ENCODE measurements at places on chromosomes 1 and 21. TPM values are rescaled to one million over a fixed set of nuclear protein-coding genes. Genes with fewer than 3 reads are reported as not detected.

NLRP3 gene
- total RNA-seq, result under 0.01 TPM

LRRC7 gene
- total RNA-seq, result not detected

ABCG1 gene
- total RNA-seq, result 0.08 TPM

PAQR6 gene
- total RNA-seq, result not detected

IGSF5 gene
- not detected for total RNA-seq

RASSF5 gene
- total RNA-seq, result 4.1 TPM

LMX1A gene
- not detected for total RNA-seq

CFAP107 gene
- not detected for total RNA-seq

PROK1 gene
- not detected for total RNA-seq

GRCh38 chr1:89552471-89553081, 27.9 kb downstream of the LRRC8B start:
- DNase-seq, result peak; percentile 14

DNA sequence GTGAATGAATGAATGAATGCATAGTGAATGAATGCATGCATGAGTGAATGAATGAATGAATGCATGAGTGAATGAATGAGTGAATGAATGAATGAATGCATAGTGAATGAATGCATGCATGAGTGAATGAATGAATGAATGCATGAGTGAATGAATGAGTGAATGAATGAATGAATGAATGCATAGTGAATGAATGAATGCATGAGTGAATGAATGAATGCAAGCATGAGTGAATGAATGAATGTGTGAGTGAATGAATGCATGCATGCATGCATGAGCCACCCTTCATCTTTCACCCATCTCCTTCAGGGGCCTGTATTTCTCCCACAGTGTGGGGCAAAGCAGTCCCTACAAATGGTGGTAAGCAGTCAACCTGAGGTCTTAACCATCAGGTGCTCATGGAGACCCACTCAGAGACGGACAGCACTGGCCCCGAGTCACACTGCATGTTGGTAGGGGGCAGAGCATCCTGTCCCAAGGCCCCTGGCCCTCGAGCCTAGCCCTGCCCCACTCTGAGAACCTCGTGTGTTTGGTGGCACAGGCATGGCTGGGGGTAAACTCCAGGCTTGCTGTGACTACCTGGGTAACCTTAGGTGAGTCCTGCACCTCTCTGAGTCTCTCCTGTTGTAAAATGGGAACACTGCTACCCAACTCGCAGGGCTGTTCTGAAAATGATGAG, 28.0 kb upstream of the PAX7 start:
- no peak for DNase-seq

DNA sequence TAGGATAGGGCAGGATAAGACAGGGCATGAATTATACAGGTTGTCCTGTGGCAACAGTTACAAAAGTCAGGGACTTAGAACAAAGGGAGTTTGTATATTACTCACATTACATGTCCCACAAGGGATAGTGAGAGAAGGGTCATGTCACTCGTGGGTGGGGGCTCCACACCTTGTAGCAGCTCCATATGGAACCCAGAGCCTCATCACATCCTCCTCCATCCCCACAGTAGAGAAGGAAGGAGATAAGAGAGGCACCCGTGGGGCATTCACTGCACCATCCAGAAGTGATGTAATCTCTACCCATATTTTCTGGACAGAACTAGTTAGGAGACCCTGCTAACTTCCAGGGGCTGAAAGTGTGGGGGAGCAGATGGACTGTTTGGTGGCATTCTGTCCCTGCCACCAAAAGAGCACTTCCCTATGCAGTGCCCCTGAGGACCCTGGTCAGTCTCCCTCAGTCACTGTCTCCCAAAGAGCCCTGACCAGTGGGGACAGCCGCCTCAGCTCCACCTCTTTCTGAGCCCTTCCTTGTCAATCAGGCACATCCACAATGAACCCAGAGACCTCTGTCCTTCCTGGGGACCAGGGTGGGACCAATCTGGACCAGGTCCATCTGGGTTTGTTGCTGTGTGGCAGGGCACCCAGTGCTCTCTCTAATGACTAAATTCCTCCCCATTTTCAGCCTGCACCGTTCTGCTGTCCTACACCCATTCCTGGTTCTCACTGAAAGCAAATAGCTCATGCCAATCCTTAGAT, 154.8 kb upstream of the ETV3 start:
- no peak for DNase-seq

DNA sequence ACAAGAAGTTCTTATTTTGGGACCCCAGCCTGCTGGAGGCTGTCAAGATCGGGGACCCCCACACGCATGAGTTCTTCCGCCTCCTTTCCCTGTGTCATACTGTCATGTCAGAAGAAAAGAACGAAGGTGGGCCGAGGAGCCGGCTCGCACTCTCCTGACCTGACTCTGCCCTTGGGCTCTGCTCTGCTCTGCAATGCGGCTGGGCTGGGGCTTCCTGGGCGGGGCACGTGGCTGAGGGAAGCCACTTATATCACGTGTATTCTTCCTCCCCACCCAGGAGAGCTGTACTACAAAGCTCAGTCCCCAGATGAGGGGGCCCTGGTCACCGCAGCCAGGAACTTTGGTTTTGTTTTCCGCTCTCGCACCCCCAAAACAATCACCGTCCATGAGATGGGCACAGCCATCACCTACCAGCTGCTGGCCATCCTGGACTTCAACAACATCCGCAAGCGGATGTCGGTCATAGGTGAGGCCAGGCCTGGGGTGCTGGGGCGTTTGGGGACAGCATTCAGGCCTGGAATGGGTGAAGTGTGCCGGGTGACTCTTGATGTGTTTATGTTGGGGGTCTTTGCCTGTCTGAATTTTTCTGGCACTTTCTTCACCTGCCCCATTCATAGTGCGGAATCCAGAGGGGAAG, 17.6 kb downstream of the ATP8B2 start:
- DNase-seq, result no peak

- peak; percentile 30 for DNase-seq
Observed at GRCh38 chr1:172005856-172006255, 164.6 kb downstream of the DNM3 start.

DNA sequence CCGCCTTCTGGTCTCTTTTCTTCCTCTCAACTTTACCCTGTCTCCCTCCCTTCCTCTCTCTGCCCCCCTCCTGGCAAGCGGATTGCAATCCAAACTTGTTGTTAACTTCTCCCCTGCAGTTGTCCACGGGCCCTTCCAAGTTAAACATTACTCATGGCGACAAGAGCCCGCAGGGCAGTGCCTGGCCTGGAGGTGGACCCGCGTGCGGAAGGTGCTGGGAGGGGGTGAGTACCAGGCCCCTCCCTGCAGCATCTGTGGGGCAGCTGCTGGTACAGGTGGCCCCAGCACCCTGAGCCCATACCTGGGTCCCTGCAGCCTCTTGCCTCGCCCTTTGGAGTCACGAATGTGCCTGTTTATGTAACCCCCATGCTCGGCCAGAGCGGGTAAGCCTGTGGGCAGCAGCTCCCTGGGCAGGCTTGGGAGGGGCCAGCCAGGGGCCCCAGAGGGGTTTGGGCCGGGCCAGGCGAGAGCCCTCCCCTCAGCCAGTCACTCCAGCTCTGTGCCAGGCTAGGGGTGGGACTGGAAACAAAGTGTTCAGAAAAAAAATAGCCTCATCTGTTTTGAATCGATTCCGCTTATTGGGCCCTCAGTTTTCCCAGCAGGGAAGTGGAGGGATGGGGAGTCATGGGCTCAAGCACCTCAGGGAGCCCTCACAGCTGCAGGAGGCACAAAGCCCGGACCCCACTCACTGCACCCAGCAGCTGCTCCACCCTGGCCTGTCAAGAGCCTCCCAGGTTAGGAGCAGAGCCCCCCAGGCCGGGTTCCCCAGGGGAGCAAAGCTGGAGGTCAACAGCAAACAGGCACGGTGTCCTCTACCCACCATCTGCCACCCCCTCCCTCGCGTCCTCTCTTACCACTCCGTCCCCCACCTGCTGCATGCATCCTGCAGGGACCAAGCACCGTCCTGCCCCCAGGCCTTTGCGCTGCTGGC, 14.0 kb upstream of the FAAP20 start:
- peak; percentile 95 for DNase-seq

- peak; percentile 57 for DNase-seq
Observed at GRCh38 chr1:9085306-9085940, 16.0 kb upstream of the SLC2A5 start.

DNA sequence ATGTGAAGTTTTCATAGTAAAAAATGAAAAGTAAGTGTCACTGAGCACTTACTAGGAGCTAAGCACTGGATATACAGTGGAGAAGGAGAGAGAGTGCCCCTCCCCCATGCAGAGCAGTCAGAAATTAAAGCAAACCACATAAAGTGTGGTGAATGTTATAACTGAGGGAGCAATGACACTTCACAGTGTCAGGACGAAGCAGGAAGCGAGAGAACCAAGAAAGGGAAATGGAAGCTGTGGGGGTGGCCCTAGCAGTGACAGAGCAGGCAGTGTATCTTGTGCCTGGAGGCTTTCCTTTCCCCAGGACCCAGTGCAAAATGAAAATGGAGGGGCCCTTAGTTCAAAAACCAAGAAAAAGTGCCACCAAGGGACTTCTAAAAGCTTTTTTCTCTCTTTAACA, 21.5 kb upstream of the RCAN3 start:
- no peak for DNase-seq

DNA sequence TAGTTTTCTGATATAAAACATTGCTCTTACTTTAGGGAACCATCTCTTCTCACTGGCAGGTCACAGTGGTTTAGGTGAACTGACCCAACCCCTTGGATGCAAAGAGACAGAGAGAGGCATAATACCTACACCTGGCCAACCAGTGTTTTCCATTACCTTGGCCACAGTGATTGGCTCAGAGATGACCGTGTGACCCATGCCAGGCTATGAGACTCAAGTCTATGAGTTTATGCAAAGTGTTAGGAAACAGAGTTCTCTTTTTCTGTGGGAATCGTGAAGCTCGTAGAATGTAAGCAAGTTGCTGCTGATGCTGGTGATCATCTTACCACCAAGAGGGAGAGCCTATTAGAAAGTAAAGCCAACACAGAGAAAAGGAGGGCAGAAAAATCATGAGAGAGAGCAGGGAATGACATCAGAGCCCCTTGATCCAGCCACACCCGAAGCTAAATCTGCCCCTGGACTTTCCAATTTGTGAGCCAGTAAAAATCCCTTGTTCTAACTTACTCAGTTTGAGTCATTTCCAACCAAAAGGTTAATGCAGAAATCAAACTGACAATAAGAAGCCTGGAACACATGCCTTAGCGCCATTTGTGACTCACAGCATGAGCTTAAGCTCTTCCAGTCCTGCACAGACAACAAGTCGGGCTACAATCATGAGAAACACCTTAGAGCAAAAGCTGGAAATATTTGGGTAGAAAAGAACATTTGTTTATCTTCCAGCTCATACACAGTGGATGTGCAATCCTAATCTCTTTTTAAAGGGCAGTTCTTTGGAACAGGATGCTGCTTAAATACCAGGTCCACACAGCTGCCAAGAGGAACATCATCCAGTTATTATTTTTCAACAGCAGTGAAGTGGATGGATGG, 81.3 kb upstream of the KAZN start:
- peak; percentile 99 for DNase-seq

DNA sequence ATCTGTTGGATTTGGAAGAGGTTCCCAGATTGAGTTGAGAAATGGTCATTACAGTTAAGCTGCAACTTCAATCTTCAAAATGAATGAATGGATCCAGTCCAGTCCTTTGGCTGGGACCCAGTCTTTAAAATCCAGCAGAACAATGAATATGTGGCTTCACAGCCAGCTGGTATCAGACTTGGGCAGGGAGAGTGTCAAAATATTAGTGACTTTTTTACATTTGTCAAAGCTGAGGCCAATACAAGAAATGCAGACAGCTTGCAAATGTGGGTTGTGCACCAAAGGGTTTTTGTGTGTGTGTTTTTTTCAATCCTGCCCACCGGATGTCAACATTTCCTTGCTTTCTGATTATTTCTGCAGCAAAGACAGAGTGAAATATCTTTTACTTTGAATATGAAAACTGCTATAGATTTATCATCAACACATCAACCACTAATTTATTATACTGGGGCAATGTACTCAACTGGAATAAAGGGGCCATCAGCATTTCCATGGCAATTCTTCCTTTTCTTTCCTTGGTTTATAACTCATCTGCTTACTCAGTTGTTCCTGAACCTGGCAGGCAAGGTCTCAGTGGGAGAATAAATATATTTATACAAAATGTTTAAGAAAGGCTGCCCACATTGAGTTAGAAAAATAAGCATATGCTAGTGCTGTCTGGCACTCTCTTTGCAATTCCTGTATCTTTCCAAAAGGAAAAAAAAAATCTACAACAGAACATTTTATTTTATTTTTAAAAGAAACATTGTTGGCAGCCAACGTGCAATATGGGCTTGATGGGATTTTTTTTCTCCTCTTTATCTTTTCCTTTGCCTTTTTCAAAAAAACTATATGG, 491.6 kb upstream of the C1orf87 start:
- DNase-seq, result peak; percentile 73

DNA sequence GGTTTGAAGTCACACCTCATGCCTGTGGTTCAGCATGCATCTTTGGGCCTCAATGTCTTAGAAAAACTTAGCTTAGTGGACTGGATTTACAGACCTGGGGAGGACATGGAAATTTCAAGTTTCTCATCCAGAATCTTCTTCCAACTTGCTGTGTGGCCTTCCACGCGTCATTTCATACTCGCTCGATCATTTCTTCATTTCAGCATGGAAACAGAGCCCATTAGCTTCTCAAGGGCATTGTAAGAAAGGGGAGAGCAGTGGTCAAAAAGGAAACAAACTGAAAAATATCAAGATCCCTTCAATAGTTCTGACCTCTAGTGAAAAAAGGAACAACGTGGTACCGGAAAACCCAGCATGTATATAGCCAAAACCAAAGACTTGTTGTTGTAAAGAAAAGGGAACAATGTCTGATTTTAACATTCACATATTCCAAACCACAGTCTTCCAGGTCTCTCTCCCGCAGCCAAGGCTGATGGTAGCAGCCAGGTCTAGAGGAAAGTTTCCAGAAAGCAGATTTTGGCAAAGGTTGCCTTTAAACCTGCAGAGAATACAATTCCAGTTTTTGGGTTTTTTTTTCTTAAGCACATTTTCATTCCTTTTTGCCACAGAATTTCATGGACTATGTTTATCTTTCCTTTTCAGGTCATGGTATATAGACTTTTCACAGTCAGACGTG, 97.0 kb upstream of the CDC42BPA start:
- DNase-seq, result no peak

- peak; percentile 18 for DNase-seq
Observed at GRCh38 chr1:60069691-60070090, 3.9 kb downstream of the C1orf87 start.

GRCh38 chr1:179677882-179678281, 65.2 kb upstream of the FAM163A start:
- no peak for DNase-seq

Data from fibroblast of the aortic adventitia (primary cell).